WERI-Rb-1 (cell line): ENCODE measurements at places on chromosomes 5 and 9.

GRCh38 chr9:37902796-37903646, 906 bp downstream of the SLC25A51 start:
- DNase-seq = no peak

GRCh38 chr5:145280214-145280613, 554.9 kb downstream of the PRELID2 start:
- no peak for DNase-seq

GRCh38 chr9:113488490-113488889, 25.0 kb downstream of the RGS3 start:
- no peak for DNase-seq

- no peak for DNase-seq
Measured at GRCh38 chr9:33351547-33351946, 50.8 kb downstream of the AQP7 start.

DNA sequence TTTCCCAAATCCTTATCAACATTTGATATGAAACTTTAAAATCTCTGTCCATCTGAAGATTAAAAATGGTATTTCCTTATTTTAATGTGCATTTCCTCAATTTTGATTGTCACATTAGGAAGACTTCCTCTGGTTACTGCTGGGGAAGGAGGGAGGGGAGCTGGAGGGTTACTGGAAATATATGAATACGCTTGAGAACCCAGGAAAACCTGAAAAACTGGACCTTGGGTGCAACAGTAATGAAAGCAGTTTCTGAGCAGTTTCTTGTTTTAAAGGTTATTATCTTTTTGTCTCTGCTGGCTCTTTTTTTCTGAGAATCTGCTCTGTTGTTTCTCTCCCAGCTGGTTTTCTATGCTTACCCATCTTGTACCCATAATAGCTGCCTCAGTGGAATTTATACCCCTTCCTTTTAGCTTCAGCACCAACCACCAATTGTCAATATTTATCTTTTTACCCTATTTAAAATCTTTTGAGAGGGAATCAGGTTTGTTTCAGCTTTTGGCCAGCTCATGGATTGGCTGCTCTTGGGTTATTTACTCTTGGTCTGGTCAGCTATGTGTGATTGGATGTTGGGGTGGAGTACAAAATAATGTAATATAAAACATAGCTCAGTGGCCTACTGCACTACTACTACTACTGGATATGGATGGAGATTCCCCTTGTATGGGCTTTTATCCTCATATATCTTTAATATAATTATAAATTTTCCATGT, 67.4 kb downstream of the UNC13B start:
- DNase-seq = no peak

DNA sequence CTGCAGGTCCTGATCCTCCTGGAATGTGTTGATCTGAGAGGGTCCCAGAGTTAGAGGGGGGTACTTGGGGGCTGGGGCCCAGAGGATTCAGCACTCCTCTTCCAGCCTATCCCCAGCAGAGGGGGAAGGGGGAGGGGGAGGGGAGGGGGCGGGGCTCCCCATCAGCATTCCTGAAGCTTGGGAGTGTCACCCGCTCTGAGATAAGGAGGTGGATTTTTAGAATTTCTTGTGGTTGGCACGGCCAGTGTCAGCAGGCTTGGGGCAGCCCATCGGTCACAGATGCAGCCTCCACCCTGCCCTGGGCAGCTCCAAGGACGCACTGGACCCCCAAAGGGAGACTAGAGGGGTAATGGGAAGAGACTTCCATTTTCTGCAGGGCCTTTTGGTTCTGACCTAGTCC, 5.3 kb downstream of the FGF18 start:
- no peak for DNase-seq

GRCh38 chr5:169631360-169631759, 5.7 kb upstream of the DOCK2 start:
- no peak for DNase-seq

DNA sequence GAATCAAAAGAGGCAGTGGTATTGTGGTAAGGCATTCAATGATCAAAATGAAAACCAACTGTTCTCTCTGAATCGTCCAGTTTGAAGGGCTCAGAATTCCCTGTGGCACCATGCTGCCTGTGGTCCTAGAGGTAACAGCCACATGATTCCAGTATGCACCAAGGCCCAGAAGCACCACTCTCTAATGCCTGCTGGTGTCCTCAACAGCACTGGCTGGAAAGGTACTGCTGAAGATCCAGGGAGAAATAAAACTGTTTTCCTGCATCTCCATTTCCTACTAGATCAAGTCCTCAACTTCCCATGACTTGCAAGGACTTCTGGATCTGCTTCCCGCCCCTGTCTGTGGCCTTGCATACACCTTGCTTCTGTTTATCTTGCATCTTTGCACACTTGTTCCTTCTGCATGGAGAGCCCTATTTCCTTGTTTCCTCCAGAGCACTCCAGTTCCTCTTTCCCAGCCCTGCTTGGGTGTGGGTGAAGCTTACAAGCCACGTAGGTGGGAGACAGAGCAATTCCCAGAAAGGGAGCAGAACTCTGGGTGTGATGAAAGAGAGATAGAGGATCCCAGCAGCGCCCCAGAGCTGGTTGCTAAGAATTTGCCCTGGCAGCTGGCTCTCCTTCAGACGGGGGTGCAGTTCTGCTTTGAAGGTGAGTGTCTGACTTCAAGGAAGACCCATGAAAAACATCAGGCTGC, 41.0 kb upstream of the EQTN start:
- no peak for DNase-seq

- DNase-seq = no peak
Measured at GRCh38 chr9:4048441-4048840, 251.4 kb downstream of the GLIS3 start.
